Hematopoietic multipotent progenitor cell treated with erythropoietin and hydrocortisone succinate and interleukin-3 and kit ligand, for 8 days (in vitro differentiated cells): ENCODE measurements at places on chromosomes 3 and 15.

- no peak for DNase-seq
These were observed 245.4 kb downstream of the LRRN1 start for GRCh38 chr3:4044619-4045018.

GRCh38 chr3:17481116-17481515 is 261.3 kb downstream of the TBC1D5 start:
- DNase-seq = no peak

DNA sequence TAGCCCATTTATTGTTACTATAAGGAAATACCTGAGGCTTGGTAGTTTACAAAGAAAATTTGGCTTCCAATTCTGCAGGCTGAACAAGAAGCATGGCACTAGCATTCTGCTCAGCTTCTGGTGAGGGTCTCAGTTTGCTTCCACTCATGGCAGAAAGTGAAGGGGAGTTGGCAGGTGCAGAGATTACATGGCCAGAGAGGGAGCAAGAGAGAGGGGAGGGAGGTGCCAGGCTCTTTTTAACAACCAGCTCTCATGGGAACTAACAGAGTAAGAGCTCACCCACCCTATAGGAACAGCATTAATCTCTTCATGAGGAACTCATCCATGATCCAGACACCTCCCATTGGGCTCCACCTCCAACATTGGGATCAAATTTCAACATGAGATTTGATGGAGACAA is 437.9 kb downstream of the CHL1 start:
- no peak for DNase-seq

- no peak for DNase-seq
These were observed at the start of gene UNC13C for GRCh38 chr15:53978253-53978906. Gene UNC13C (plus strand): TSS chr15:53978441. CDS start chr15:54012904, 34,463 bp downstream.

DNA sequence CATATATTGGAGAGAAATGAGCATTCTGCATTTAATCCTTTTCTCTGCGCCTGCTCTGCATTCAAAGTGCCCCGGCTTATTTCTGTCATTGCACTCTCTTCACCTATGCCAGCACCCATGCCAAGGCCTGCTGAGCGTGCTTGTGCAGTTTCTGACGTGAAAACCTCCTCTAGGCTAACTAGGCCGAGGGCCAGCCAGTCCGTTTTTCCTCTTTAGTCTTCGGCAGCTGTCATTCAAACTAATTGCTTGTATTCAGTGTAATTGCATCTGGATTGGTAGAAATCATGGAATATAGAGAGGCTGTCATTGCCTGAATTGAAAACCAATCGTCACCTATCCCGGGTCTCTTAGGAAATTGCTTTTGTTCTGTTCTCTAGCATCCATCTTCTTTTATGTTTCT is 94.0 kb downstream of the ARPP21 start:
- DNase-seq = no peak
